Ovary (tissue), 10 donors: ENCODE measurements at places on chromosomes 6 and 20. TPM values are rescaled to one million over a fixed set of nuclear protein-coding genes. Genes with fewer than 3 reads are reported as not detected.

GRCh38 chr6:11947575-11947974, 64.5 kb upstream of the HIVEP1 start:
- no peak for DNase-seq

- peak; percentile 99 for DNase-seq
These were observed at the start of gene CUTA for GRCh38 chr6:33417903-33418689. Gene CUTA, minus strand, starts transcription at chr6:33418107. Its CDS starts 107 bp downstream, at chr6:33418000.

GRCh38 chr6:111823831-111824607, 49.2 kb downstream of the FYN start:
- DNase-seq, result no peak

DNA sequence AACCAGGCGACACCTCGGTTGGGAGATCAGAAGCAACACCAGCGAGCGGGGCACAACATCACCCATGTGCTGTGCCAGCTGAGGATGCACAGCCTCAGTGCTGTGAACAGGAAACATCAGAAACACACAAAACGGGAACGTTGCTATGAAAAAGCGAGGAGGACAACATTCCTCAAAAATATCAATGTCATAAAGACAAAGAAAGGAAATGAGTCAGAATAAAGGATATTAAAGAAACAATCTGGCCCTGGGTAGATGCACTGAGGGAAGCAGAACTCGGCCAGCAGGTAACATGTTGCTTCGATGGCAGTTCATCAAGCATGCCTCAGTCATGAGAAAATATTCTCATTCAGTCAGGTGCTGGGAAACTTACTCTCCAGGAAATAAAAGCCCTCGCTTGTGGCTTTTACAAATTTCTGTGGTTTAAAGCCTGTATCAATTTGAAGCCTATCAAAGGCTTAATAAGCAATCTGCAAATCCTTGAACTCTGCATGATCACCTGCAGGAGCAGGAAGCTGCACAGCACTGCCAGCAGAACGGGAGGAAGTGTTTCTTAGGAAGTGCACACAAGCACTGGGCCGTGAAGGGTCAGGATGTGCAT, 77.5 kb downstream of the GINS1 start:
- DNase-seq, result no peak

DNA sequence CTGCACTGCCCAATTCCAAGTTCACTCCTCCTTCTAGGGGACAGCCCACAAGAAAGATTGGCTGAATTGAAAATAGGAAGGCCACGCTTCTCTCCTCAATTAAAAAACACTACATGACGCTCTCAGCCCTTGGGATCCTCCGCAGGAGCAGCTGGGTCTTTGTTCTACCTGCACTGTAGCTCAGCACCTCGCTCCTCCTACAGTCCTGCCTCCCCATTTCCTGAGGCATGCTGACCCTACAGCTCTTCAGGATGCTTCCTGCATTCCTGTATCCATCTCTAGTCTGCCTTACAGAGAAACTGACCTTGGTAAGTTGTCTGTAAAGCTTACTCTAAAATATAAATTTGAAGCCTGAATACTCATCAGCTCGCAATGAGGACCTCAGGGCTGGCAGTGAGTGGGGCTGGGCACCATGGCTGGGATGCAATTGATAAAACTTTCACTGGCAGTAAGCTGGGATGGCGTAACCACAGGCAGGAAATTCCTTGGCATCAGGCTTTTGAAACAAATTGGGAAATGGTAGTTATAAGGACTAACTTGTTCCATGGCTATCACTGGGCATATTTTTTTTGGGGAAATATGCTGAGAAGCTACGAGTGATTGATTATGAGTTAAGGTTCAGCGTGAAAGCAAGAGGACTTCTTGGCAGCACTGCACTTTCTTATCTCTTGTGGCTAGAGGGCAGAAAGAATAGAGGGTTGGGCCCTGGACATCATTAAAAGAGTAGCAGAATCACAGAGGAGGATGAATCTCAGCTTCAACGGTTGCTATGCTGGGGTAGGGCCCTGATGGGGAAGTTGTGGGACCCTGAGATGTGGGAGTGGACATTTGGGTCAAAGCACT, 11.7 kb upstream of the SIRPB1 start:
- no peak for DNase-seq

GRCh38 chr20:31580706-31581105, 24.4 kb upstream of the ID1 start:
- DNase-seq, result no peak

- DNase-seq, result peak; percentile 23
These were observed 107.5 kb downstream of the TAF4 start for GRCh38 chr20:61957961-61958715.

DNA sequence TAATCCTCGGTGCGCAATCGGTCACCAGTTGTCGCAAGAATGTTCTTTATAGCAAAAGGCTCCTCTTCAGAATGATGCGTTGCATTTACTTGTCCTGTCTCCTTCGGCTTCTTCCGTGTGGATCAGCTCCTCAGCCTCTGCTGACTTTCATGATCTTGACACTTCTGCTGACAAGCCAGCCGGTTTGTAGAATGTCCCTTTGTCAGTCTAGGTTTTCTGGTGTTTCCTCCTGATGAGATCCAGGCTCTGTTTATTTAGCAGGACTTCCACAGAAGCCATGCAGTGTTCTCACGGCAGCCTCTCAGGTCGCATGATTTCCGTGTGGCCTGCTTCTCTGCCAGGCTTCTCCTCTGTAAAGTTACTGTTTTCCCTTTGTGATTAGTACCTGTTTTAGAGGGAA, 66.9 kb downstream of the STX11 start:
- DNase-seq, result no peak

- DNase-seq, result no peak
These were observed 1207.2 kb upstream of the CITED2 start for GRCh38 chr6:140581601-140582000.

DNA sequence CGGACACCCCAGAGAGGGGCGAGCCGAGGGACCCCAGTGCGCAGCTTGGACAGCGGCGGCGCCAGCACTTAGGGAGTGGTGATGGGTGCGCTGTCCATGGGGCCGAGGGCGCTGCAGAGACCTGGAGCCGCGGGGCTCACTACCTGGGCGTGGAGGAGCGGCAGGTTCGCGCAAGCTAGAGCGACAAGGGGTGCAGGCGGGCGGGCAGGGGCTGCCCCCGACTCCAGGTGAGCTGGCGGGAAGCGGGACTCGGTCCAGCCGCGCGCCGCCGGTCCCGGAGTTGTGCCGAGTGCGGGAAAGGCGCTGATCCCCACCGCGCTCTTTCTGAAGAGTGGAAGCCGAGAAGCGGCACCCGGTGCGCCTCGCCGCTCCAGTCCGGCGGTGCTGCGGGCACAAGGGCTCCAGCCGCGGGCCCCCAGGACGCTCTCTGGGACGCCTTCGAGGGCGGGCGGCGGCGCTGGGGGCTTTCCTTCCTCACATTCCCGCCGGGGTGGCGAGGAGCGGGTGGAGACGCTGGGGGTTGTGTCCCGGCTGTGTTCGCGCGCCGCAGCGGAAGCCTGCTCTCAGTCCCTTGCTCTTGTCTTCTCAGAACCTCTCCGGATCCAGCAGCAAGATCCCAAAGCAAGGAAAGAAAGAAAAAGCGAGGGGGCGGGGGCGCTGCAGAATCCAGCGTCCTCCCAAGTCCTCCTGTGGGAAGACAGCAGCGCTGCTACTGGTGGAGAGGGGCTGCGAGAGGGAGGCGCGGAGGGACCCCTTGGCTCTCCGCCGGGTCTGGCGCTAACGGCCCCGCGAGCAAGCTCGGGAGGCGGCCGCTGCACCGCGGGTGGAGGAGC, at the start of gene B3GAT2:
B3GAT2 (minus strand) TSS at position 610 of the 833 bp plus-strand sequence. CDS start 631 bp downstream, outside the sequence.
- DNase-seq, result peak; percentile 18

DNA sequence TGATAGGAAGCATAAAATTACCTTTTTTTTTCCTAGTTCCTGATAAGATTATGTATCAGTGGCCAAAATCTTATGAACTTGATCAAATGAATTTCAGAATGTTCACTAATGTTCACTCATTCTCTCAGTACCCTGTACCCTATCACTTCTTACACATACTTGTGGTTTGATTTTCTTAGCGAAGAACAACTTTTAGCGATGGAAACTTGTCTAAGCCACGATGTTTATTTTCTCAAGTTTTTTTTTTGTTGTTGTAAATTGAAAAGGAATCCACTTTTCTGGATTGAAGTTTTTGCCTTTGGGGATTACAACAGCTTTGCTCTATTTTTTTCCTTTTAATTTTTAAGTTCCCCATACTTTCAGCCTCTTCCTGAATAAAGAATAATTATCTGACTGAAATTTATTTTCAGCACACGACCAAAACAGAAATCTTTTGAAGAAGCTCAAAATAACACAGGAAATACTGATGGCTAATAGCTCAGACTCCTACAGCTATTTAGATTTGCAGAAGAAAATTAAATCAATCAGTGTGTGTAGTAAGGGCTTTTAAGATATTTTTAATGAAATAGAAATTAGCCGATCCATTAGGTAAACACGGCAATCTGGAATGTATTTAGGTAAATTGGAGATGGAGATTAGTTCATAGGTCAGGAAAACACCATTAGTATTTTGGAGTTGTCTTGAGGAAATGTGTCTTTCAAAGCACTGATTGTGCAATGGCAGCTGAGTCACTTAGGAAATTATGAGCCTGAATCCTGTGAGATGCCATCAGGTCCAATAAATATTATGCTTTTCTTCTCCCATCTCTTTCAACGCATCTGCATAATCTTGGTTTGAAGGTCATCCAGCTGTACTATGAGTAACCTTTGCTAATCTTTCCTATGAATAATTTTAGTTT, 217.5 kb downstream of the GJA1 start:
- DNase-seq, result peak; percentile 53

DNA sequence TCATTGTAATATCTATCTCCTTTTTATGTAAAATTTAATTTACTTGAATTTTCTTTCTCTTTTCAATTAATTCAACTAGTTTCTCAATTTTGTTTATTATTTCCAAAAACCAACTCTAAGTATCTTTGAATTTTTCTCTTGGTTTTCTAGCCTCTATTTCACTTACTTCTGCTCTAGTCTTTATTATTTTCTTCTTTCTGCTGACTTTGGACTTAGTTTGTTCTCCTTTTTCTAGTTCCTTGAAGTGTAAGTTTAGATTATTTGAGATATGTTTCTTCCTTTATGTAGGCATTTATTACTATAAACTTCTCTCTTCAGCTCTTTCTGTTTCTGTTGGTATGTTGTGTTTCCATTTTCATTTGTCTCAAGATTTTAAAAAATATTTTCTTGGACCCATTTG, 70.8 kb downstream of the TNFAIP3 start:
- DNase-seq, result no peak

- DNase-seq, result no peak
These were observed 54.7 kb downstream of the SMOC2 start for GRCh38 chr6:168495636-168496035.

DNA sequence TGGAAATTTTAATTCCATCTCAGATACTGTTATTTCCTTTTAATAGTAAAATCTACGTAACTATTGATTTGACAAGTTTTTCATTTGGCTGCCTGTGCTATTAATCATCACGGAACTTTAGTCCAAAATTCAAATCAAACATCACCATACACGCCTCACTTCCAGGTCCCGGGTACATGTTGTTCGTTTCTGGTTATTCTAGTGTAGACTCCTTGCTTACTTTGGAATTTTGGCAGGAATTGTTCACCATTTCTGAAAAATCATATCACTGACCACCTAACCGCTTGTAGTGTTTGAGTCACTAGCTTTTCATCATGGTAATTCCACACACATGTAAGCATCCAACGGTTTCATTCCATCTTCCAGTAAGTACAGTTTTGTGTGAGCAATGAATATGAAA, 98.0 kb upstream of the NHSL1 start:
- DNase-seq, result no peak

- DNase-seq, result no peak
These were observed 136.5 kb upstream of the NUP153 start for GRCh38 chr6:17842934-17843821.

DNA sequence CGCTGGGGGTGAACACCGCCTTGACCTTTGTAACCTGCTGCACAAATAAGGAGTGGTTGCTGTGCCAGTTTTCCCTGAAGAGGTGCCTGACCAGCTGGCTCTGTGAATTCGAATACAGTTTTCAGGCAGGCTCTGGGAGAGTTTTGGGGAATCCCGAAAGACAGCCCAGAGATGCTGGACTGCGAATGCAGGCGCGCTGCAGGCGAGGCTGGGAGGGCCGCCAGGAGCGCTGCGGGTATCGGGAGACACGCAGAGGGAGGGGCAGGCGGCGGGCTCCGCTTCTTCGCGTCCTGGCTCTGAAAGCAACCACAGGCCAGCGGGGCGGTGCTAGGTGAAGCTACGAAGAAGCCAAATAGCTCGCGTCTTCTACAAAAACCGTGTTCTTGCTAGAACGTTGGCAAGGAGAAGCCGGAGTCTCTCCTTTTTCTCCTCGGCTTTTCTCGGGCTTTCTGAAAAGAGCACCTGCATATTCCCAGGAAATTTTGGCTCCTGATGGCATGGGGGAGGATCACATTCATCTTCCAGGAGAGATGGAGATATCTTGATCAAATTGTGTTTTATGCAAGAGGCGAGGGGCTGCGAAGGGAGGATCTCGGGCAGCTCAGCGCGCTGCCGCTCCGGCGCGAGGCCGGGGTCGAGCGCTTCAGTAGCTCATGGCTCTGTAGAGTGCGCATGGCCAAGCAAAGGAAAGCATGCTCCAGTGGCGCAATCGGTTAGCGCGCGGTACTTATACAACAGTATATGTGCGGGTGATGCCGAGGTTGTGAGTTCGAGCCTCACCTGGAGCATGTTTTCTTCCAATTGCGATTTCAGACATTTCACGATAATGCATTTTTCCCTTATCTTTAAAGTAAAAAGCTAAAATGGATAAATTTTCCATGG, 158.1 kb upstream of the ZNF184 start:
- DNase-seq, result peak; percentile 24

DNA sequence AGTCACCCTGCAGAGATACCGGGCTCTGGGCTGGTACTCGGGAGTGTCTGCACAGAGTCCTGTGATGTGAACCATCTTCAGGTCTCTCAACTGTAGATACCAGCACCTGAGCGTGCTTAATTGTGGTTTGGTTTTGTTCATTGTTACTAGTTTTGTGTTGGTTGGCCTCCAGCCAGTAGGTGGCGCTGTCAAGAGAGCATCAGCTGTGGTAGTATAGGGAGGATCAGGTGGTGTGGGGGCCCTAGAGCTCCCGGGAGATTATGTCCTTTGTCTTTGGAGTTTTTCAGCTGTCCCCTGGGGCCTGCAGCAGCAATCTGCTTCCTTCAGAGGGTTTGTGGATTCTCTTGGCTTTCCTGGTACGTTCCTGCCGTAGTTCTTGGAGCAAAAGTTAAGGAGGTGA, 67.9 kb downstream of the CDYL start:
- DNase-seq, result no peak

GRCh38 chr6:114068771-114069170, 97.8 kb upstream of the HDAC2 start:
- no peak for DNase-seq

- DNase-seq, result no peak
These were observed 155.5 kb downstream of the ESR1 start for GRCh38 chr6:151963001-151963400.

DNA sequence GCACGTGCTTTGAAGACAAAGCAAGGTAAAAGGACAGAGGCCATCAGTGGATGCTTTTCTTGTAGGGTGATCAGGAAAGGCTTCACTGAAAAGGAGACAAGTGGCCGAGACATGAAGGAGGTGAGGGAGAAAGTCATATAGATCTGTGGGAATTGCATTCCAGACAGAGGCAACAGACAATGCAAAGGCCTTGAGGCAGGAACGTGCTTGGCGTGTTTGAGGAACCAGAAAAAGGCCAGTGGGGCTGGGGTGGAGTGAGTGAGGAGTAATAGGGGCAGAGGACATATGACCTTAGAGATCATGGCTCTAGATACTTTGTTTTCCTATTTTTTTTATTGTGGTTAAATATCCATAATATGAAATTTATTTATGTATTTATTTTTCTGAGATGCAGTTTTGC, 10.5 kb upstream of the SALL4 start:
- DNase-seq, result no peak

Gene FBXL4
- 24.2 TPM for total RNA-seq

Gene DEFB114
- total RNA-seq, result not detected

Gene AAR2
- 26.1 TPM for total RNA-seq

Gene KIAA1755
- total RNA-seq, result 29.7 TPM

Gene FAM83C
- not detected for total RNA-seq

Gene CTAGE9
- total RNA-seq, result not detected

Gene FAM209B
- total RNA-seq, result not detected

Gene RIPOR2
- 3.5 TPM for total RNA-seq
